Activated T-cell treated with anti-CD3 and anti-CD28 coated beads, Interleukin-2, amount 50 U/mL, for 4 hours (primary cell): ENCODE measurements at places on chromosomes 2 and 18.

DNA sequence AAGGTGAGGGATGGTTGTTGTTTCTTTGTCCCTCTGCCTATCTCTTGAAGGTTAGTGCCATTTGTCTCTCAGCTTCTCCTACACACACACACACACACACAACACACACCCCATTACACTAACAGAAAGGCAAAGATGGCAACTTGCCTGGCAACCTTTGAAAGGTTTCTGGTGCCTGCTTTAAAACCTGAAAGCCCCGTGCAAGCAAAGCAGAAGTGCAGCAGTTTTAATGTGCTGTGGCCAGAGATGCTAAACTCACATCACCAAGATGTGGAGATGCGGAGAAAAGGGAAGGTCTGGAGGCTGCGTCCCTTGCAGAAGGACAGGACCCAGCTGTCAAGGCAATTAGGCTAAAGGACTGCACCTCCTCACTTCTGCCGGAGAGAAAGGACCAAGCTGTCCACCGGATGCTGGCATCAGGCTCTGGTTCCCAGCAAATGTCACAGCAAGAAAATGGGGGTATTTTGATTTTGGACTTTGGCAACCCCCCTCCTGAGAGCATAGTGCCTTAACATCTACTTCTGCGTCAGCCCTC, 196.4 kb downstream of the ARL4C start:
- no peak for DNase-seq

DNA sequence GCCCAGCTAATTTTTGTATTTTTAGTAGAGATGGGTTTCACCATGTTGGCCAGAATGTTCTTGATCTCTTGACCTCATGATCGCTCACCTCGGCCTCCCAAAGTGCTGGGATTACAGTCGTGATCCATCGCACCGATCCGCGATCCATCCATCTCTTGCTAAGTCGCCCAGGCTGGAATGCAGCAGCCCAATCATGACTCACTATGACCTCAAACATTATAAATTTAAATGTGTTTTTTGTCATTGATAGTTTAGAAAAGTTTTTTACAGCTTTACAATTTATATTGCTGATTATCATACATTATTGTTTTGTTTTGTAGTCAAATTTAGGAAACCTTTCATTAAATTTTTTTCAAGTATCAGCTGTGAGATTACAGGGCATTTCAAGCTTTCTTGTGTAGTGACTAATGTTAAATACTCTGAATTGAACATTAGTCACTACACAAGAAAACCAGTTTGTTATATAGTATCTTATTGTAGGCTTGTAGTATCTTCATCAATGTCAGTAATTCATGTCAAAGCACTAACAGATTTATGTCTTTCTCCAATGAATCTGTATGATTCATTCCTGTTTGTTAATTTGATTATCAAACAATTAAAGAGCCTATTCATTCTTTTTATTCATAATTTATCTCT, 37.5 kb downstream of the NR4A2 start:
- no peak for DNase-seq

DNA sequence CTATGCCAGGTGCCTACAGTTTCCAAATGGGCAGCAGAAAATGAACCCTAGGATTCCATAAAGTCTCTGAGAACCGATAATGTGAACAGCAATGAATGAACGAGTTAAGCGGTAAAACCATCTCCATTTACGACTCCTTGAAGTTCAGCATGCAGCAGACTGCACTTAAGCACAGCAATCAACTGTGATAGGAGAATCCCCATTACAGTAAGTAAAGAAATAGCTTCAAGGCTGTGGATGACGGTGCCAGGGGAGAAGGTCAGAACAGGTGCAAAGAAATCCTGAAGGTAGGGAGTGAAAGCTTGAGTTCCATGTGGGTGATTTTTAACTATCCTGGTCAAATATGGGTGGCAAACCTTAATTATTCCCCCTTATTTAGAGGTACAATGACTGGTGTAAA, 444.4 kb downstream of the NCKAP5 start:
- DNase-seq = no peak

GRCh38 chr2:4967206-4967605, 725.0 kb upstream of the SOX11 start:
- no peak for DNase-seq

GRCh38 chr2:45882707-45883602, 231.5 kb downstream of the PRKCE start:
- no peak for DNase-seq

GRCh38 chr18:4704781-4705180, 249.7 kb upstream of the DLGAP1 start:
- no peak for DNase-seq
